ENCODE measurements at places on chromosomes 5 and 9.

GRCh38 chr5:11076945-11077613, 316.0 kb upstream of the DAP start:
- DNase-seq, result no peak

- peak; percentile 14 for DNase-seq
Observed at GRCh38 chr5:54289769-54290168, 20.6 kb downstream of the ARL15 start.

- DNase-seq, result peak; percentile 22
Observed at GRCh38 chr5:141529002-141529401, 40.1 kb downstream of the PCDHGC5 start.

- DNase-seq, result no peak
Observed at GRCh38 chr9:91208837-91209236, 152.9 kb downstream of the AUH start.

DNA sequence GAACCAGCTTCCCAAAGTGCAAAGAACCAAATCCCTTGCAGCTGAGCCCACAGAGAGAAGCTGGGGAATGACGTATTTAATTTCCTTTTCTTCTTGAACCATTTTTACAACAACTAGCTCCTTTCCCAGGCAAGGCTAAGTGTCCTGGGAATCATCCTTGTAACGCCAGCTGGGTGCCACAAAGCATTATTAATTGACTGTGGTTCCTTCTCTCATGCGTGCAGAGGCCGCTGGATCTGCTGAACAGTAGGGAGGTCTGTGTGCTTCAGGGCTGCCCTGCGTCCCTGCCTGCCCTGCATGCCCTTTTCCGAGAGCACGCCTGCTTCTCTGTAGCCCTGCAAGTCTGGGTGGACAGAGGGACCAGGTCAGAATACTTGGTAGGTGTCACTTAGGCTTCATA, 124.1 kb upstream of the OTULINL start:
- no peak for DNase-seq

GRCh38 chr5:134466241-134467069, 54.8 kb upstream of the CDKN2AIPNL start:
- peak; percentile 28 for DNase-seq

- DNase-seq, result no peak
Observed at GRCh38 chr5:34415559-34416198, 240.4 kb upstream of the RAI14 start.

DNA sequence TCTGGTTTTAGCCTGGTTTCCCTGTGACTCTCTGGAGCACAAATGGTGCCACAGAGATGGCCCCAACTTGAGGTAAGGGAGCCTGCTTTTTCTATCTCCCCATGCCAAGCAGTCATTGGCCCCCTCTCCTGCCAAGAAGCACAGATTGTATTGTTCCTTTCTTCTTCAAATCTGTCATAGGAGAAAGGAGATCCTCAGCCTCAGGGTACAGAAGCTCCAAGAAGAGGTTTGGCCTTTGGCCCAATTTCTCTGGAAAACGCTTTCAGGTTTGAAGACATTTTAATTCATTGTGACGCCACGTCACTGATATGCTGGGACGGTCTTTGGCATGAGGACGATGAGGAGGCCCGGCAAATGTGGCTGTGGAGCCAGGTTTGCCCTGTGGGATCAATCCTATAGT, 29.2 kb upstream of the PANK3 start:
- no peak for DNase-seq

DNA sequence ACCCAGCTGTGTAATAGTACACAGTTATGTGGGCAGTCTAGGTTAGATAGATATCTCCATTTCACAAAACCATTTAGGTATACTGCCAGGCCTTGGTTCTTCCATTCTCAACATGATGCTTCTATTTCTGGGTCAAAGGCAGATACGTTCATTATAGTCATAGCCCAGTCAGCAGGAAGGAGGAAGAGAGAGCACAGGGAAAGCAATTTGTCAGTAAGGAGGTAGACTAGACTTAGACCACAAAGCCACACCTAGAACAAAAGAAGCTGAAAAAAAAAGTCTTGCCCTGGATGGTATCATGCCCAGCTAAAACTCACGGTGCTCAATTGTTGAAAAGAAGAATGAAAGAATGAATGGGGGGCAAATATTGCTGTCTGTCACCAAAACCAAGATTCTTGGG, 7.6 kb downstream of the INVS start:
- no peak for DNase-seq

GRCh38 chr9:116365056-116365471, 211.5 kb downstream of the PAPPA start:
- no peak for DNase-seq

DNA sequence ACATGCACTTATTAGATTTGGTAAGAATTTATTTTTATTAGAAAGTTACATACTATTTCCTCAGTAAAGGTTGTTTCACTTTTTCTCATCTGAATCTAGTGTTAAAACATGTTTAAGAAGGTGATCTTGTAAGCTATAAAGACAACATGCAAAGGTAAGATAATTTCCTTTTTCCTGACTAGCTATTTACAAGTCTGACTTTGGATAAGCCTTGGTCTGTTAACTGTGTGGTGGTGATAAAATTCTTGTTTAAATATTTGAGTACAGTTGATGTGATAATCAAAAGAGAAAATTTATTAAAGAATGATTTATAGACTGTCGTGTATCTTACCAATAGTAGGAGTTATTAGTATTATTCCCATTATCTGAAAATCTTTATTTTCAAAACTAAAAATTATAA, 36.9 kb upstream of the GPR21 start:
- DNase-seq, result no peak

DNA sequence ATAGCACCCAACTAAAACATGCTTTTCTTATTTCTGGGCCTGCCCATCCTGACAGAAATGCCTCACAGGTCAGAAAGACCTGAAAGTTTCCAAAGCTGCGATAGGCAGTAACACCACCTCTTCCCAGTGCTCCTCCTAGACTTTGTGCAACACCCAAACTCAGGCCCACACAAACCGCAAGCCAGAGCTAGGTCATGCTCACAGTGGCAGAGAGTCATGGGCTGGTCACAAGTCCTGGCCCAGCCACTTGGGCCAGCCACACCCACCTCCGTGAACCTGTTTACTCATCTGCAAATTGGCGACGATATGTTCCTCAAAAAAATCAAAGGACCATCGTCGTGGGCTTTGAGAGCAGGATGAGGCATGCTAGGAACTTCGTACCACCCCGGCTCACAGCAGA, 44.0 kb upstream of the SLC25A51 start:
- DNase-seq, result no peak

DNA sequence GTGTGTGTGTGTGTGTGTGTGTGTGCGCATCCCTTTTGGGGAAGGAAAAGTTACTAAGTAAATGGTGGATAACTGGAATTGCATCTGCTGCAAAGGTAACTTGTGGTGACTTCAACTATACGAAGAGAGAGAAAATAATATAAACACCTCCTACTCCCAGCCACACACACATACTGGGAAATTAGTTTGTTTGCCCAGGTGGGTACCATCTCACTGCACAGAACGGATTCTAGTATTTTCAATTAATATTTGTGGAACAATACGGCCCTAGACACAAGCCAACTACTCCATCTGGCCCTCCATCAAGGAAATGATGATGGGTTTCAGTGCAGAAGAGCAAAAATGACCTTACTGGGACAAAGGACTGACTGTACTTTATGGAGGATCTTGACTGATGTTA, 32.2 kb upstream of the TXN start:
- no peak for DNase-seq

DNA sequence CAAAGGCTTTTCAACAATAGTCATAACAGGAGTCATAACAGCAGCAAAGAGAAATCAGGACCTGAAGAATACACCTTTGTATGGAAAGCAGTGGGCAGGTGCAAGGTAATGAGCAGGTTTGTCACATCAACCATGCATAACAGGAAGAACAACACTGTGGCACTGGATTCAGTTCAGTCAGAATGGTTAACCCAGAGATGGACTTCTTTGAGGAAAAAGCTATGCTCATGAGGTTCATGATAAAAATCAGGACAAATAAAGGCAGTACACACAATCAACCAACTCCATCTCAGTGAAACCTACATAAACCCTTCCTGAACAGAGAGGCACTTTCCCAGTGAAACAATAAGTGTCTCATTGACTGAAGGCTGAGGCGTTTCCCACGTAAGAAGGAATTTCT, 27.0 kb downstream of the ABITRAM start:
- DNase-seq, result no peak

DNA sequence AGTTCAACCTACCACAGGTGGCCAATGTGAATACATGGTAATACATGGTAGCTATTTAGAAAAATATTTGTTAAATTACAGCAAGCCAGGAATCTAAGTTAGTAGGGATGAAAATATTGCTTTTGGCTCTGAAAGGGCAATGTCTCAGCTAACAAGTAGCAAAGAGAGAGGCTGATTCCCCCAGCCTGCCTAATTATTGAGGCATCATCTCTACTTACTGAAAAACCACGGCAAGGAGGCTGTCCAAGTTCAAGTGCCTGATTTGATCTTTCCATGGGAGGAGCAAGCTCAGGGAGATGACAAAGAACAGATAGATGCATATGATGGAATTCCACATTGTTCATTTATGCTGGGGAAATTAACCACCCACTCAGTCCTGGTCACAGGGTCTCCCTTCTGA, 28.7 kb upstream of the UBTD2 start:
- DNase-seq, result no peak

DNA sequence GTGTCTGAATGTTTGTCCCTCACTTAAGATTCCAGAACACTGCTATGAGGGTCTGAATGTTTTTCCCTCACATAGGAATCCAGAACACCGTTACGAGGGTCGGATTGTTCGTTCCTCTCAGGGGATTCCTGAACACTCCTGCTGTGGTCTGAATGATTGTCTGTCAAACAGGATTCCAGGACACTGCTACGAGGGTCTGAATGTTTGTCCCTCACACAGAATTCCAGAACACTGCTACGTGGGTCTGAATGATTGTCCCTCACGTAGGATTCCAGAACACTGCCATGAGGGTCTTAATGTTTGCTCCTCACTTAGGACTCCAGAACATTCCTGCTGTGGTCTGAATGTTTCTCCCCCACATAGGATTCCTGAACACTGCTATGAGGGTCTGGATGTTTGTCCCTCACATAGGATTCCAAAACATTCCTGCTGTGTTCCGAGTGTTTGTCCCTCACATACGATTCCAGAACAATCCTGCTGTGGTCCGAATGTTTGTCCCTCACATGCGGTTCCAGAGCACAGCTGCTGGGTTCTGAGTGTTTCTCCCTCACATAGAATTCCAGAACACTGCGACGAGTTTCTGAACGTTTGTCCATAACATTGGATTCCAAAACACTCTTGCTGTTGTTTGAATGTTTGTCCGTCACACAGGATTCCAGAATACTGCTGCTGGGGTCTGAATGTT, 199.5 kb downstream of the FOXD4L6 start:
- DNase-seq, result no peak

DNA sequence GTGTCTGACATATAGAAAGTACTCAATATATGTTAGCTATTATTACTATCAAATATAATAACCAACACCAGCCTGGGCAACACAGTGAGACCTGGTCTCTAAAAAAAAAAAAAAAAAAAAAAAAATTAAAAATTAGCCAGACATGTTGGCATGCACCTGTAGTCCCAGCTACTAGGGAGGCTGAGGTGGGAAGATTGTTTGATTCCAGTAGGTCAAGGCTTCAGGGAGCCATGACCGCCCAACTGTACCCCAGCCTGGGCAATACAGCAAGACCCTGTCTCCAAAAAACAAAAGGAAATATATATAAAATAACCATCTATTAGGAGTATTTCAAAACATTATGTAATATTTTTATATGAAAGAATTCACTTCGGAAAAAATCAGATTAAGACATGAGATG, 40.6 kb downstream of the CLINT1 start:
- DNase-seq, result no peak

GRCh38 chr5:36305571-36306326, 4.0 kb upstream of the RANBP3L start:
- peak; percentile 79 for DNase-seq

Data from NAMALWA (cell line).